ENCODE measurements at places on chromosomes 11 and 22.

GRCh38 chr11:120516461-120517389 lies 5.2 kb downstream of the GRIK4 start:
- DNase-seq, result no peak

GRCh38 chr11:12824281-12825041 lies 150.2 kb downstream of the TEAD1 start:
- no peak for DNase-seq

DNA sequence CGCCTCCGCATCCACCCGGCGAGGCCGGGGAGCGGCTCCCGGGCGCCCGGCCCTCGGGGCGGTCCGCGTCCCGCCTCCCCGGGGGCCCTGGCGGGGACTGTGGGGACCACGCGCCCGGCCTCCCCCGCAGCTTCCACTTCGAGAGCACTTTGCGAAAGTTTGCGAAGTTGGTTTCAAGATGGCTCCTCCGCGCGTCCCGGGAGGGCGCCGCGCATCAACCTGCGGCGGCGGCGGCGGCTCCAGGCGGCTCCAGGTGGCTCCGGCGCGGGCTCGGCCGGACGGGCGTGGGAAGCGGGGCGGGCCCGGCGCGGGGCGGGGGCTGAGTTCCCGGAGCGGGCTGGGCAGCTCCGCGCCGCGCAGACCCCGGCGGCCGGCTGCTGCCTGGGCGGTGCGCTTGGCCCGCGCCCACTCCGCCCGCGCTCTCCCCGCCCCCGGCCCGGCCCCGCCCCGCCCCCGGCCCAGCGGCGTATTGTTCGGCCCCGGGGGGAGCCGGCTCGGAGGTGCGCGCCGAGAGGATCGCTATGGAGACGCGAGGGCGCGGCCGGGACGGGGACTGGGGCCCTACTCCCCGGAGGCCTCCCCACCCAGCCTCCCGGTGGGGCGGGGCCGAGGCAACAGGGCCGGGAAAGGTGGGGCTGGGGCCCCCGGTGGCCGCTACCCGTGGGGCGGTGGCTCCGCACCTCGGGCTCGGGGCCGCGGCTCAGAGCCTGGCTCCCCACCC lies at the start of gene CELSR1:
Gene CELSR1, minus strand, starts transcription at position 396 of the 721 bp plus-strand sequence. CDS start 450 bp downstream, outside the sequence.
- no peak for DNase-seq

DNA sequence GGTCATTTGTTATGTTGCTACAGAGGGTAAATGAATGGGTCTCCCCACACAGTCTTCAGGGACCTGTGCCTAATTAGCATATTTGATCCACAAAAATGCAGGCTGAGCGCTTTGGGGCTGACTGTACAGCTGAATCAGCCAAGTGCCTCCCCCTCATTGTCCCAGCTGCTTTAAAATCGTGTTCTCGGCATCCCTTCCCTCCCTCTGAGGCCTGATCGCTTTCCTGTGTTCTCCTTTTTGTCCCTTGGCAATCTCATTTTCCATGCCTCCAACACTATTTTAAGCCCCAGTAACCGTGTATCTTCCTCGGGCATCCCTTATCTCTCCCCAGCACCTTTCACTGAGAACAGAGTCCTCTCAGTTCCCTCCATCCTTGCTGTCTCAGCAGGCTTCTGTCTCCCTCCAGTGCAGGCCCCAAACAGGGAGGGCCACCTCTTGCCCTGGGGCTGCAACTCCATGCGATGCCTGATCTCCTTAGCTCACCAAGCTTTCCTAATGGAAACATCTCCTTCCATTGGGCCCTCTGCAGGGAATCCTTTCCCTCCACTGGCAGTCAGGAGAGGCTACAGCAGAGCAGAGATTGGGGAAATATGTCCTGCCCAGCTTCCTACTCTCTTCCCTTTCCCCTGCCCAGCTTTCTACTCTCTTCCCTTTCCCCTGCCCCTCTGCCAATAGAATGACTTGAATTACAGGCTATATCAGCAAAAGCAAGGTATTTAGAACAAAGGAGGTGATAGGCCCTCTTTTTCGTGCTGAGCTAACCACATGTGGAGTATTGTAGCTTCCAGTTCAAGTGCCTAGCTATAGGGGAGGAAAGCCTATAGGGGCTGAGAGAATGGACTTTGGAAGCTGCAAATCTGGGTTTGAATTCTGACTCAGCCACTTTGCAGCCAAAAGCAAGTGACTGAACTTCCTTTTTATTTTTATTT lies 13.8 kb downstream of the UQCR10 start:
- no peak for DNase-seq

- no peak for DNase-seq
Measured at GRCh38 chr11:35963911-35964310, 20.0 kb downstream of the LDLRAD3 start.

- DNase-seq, result no peak
Measured at GRCh38 chr22:39003165-39003638, 10.9 kb upstream of the APOBEC3C start.

DNA sequence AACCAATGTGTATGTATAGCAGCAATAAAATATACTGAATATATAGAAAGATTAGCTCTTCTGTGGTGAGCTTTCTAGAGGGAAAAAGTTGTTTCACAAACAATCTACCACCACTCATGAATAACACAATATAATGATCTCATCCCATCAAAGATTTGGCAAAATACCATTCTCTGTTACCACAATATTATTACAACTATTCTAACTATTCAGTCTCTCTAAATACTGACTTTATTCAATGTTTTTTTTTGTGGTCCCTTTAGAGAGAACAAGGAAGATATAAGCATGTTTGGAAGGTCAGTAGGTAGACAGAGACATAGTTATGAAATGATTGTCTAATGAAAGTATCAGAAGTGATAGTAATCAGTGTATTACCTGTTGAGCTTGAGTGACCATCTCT lies 7.8 kb downstream of the CCDC90B start:
- DNase-seq, result no peak

DNA sequence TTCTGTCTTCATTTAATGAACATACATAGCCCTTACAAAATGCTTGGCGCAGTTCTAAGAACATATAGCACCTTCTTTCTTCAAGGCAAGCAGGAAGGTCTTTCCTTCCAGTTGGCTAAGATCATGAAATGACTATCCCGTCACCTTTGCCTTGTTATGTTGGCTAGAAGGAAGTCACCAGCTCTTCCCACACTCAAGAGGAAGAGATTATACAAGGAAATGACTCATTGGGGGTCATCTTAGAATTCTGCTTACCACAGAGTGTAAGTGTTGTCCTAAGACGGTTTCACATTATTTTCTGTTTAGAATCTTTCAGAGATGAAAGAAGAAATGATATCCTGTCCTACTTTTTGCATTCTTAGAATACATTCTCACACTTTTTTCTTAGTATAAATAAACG lies 808.0 kb upstream of the LUZP2 start:
- DNase-seq, result no peak

DNA sequence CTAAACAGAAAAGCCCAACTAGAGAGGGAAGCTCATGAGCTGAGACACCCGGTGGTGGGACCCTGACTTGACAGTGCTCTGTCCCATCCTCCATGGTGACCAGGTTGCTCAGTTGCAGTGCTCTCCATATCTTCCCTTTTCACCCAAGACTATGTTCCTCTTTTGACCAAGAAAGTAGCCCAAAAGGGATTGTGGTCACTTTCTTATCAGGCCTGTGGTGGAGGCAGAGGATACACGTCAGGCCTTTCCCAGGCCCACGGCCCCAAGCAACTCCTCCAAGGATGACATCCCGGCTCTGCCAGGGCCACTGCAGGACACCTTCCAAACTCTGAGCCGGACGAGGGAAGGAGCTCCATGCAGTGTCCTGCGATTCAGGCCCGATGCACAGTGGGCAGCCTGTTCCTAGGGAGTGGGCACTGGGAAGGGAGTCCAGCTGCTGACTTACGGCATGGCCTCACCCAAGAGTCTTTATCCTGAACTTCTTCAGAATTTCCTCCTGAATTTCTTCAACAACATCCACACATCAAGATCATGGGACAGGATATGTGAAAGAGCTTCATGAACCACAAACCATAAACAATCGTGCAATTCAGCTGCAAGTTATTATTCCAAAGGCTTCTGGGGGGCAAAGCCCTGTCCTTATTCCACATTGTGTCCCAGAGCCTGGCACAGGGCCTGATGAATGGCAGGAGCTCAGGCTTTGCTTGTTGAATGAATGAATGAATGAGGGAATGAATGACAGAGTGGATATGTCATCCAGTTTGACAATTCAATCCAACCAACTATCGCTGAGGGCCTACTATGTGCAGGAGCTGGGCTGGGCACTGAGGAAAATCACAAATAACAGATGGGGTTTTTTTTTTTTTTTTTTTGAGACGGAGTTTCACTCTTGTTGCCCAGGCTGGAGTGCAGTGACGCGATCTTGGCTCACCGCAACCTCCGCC lies 36.0 kb upstream of the MYH9 start:
- DNase-seq, result no peak

DNA sequence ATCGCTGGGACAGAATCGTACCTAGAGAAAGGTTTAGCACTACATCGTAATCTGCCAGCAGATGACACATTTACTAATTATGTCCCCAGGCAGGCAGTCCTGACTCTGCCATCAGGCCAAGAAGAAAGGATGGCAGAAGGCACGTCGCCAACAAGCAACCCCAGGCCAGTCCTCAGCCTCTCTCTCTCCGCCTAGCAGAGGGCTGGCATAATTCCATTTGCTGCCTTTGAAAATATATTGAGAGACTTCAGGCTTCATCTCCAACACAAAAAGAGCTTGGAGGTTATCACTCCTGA lies 1517.0 kb downstream of the TBC1D22A start:
- DNase-seq, result no peak

- no peak for DNase-seq
Measured at GRCh38 chr11:32080361-32080980, 10.4 kb upstream of the RCN1 start.

GRCh38 chr22:44045145-44045544 lies 21.0 kb downstream of the PARVB start:
- DNase-seq, result no peak

DNA sequence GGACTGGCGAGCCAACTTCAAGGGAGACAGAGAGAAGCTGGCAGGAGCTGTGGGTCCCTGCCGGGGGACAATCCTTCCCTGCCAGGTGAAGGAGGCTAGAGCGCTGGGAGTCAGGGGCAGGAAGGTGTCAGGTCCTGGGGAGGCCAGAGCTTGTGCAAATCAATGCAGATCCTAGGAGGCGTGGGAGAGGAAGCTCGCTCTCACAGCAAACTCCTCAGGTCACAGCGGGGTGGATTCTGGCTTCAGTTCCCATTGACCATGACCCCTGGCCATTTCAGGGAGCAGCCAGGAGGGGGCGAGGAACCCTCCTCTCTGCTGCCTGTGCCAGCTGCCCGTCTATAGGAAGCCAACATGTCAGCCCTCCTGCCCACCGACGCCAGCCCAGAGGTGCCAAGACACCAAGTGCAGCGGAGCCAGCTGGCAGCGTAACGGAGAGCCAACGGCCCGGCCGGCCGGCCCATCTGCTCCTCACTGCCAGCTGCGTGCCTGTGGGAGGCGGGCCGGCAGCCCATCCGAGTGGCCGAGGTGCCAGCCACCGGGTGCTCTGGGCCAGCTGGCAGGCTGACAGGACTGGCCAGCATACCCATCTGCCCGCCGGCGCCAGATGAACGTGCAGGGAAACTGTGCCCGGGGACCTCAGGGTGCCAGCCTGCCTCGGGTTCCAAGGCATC lies 374.8 kb downstream of the MIAT start:
- no peak for DNase-seq

GRCh38 chr11:133509924-133510697 lies 22.2 kb downstream of the OPCML start:
- DNase-seq, result no peak

DNA sequence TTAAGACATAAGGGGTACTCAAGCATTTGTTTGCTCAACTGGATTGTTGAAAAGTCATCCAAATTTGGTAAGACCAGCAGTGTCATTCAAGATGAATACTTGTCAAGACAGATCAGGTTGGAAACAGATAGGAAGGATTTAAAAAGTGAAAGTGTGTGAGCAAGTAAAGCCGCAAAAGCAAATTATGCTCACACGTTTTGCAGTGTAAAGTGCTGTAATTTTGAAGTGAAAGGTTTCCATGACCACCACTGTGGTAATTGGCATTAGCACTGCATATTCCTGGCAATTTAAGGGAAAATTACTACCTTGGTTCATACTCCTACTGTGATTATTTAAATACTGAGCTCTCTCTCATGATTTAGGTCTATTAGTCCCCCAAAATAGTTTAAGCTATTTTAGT lies 704.1 kb upstream of the CCDC179 start:
- no peak for DNase-seq

DNA sequence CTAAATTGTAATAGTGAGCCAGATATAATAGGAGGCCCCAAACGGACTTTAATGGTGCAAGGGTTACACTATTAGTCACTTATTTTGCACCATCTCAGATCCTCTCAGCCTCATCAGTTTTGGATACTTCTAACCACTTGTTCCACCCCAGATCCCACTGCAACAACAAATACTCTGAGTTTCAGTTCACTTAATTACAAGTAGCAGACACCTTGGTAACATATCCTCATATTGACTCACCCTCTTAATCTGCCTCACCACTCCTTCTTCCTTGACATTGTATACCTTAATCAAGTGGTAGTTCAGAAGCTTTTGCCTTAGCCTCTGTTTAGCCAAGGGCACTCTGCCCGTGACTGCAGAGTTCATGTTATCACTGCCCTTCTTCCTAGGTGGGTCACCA lies 256.1 kb upstream of the UBASH3B start:
- DNase-seq, result no peak

DNA sequence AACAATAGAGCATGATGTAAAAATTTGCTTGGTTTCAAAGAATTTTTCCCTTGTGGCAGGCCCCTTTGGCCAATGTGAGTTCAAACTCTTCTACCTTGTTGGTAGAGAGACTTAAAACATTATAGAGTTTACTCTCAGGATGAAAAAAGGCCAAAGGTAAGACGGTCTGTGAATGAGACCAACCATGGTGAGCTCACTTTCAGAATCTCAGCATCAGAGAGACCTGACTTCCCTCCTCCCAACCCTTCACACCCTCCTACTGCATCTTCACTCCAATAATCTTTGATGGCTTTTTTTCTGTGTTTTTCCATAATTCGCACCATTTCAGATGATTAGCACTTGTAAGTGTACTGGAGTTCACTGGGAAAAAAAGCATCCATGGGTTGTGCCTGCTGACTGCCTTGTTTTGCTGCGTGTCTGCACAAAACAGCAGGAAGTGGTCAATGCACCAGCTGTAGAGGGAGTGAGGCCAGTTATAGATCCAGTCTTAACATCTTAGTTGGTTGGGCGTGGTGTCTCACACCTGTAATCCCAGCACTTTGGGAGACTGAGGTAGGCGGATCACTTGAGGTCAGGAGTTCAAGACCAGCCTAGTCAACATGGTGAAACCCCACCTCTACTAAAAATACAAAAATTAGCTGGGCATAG lies 64.1 kb downstream of the SLC1A2 start:
- DNase-seq, result no peak

- no peak for DNase-seq
Measured at GRCh38 chr22:24128631-24129262, 52.5 kb upstream of the SUSD2 start.

GRCh38 chr11:67484847-67485311 lies 2.1 kb downstream of the AIP start:
- no peak for DNase-seq
